NCI-H1694 treated with DMSO at 0.1 percent for 48 hours (cell line): ENCODE measurements at places on chromosomes 5 and 9.

DNA sequence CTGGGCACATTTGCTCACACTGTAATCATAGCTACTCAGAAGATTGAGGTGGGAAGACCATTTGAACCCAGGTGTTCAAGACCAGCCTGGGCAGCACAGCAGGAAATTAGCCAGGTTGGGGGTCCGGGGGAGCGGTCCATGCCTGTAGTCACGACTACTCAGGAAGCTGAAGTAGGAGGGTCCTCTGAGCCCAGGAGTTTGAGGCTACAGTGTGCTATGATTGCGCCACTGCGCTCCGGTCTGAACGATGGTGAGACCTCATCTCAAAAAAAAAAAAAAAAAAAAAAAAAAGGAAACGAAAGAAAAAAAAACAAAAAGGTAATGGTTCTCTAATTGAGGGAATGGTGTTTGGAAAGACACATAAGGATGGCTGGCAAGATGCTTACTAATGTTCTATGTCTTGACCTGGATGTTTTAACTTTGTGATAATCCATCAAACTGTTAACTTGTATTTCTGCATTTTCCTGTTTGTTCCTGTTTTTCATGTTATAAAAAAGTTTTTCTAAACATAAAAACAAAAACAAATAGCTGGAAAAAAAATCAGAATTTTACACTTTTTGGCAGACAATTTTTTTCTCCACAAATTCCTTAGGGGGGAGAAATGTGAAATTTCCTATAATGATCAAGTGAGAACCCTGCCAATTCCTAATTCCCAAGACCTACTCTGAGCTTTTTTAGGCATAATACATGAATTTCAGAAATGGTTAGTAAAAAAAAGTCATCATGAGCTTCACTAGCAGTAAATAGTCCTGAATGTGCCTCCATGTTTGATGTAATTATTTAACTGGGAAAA is 96.9 kb downstream of the DENND1A start:
- no peak for DNase-seq

GRCh38 chr9:1024112-1024511 is 26.0 kb upstream of the DMRT2 start:
- DNase-seq, result no peak

DNA sequence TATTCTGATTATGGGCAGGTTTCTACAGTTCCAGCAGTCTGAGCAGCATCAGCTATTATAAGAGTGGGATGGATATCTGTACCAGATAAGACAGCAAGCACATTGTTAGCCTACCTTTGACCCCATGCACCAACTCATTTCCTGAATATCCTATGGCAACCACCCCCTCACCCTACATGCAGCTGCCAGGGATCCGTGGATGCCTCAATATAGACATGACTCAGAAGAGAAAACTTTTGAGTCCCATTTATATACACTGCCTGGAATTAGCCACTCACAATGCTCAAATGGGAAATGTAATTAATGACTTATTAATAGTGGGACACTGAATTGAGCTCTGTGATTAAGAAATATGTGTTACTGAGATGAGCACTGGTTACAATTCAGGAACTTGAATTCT is 124.4 kb downstream of the SSBP2 start:
- no peak for DNase-seq

DNA sequence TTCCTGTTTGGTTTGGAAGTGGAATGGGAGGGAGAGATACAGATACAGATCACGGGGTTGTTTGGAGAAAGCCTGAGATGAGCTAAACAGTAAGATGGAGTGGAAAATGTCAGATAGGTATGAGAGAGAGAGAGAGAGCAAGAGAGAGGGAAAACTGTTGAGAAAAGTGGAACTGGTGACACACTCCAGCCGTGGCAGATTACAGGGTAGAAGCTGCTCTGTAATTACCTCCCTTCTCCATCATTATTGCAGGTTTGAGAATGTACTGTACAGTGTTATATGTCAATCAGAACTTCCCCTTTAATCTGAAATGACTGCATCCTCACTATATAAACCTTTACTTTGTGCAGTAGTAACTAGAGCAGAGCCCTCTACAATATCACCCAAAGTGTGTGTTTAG is 74.5 kb upstream of the WWC1 start:
- DNase-seq, result no peak

GRCh38 chr9:123568691-123569688 is 213.0 kb downstream of the CRB2 start:
- DNase-seq, result no peak

- no peak for DNase-seq
Observed at GRCh38 chr5:153546566-153546965, 56.1 kb downstream of the GRIA1 start.

- no peak for DNase-seq
Observed at GRCh38 chr5:79612667-79613198, 492 bp downstream of the TENT2 start.

DNA sequence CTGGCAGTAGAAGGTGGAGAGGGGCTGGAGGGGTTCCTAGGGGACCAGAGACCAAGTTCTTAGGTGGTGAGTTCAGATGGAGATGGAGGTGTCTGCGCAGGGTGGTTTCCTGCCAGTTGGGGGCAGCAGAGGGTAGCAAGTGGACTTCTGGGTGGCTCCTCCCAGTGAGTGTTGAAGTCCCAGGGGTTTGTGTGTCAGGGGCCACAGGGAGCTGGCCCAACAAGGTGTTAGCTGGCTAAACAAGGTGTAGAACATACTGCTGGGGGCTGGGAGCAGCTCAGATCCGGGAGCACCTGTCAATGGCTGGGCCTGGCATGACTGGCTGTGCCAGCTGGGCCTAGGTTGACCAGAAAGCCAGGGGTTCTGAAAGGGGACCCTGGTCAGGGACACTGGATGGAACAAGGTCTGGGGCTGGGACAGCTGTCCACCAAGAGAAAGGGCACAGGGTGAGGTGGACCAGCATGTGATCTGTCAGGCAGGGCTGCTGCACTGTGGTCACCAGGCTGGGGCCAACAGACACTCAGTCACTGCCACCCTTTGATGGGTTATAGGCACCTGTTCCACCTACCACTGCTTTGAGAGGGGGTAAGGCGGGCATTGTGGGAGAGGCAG is 35.6 kb downstream of the DAB2IP start:
- DNase-seq, result peak; percentile 32

GRCh38 chr9:86978922-86979474 is 31.7 kb upstream of the GAS1 start:
- no peak for DNase-seq

DNA sequence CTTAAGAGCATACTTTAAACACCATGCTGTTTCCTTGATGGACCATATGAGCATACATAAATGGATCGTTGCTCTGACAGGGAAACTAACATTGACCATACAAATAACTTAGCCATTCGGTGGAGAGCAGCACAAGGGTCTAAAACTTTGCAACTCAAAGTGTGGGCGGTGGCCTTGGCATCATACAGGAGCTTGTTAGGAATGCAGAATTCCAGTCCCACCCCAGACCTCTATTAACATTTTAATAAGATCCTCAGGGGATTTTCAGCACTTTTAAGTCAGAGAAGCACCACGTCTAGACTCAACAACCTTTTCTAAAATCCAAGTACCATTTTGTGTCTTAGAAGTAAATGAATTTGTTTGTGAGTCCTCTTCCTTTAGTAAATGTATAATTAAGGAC is 260.9 kb downstream of the EBF1 start:
- no peak for DNase-seq

GRCh38 chr9:30673132-30673531 is 1711.3 kb upstream of the ACO1 start:
- DNase-seq, result no peak

- DNase-seq, result no peak
Observed at GRCh38 chr5:53814819-53815218, 254.4 kb downstream of the NDUFS4 start.

GRCh38 chr9:115373000-115373709 is 255.2 kb upstream of the TNC start:
- DNase-seq, result no peak

DNA sequence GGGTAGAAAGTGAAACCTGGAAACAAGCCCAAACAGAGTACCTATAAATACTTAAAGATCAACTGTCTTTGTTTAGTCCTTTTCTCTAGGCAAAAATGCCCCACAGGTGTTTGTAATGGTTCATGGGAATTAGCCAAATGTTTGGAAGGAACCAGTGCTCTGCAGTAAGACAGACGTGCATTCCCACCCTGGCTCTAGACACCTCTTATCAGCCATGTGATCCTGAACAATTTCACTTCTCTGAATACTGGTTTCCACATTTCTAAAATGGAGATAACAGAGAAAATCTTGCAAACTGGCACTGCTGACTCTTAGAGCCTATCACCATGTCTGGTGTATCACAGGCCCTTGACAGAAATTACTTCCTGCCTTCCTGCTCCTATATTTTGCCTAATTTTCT is 30.0 kb downstream of the GLIS3 start:
- DNase-seq, result no peak

GRCh38 chr9:95573463-95573862 is 56.7 kb upstream of the PTCH1 start:
- DNase-seq, result no peak

- DNase-seq, result no peak
Observed at GRCh38 chr5:140575309-140575708, 10.7 kb downstream of the SLC35A4 start.

GRCh38 chr9:93154293-93154903 is 20.3 kb upstream of the NINJ1 start:
- DNase-seq, result peak; percentile 29

- peak; percentile 71 for DNase-seq
Observed at GRCh38 chr5:96565582-96566265, 96.5 kb upstream of the CAST start.
